ENCODE measurements at places on chromosomes 16 and 17.

- DNase-seq, result no peak
Observed at GRCh38 chr17:74962622-74963394, 9.8 kb downstream of the HID1 start.

- no peak for DNase-seq
Observed at GRCh38 chr16:13109171-13109570, 207.8 kb downstream of the SHISA9 start.

- DNase-seq, result peak; percentile 67
Observed at GRCh38 chr17:57999496-58000017, 7.5 kb downstream of the SRSF1 start.

DNA sequence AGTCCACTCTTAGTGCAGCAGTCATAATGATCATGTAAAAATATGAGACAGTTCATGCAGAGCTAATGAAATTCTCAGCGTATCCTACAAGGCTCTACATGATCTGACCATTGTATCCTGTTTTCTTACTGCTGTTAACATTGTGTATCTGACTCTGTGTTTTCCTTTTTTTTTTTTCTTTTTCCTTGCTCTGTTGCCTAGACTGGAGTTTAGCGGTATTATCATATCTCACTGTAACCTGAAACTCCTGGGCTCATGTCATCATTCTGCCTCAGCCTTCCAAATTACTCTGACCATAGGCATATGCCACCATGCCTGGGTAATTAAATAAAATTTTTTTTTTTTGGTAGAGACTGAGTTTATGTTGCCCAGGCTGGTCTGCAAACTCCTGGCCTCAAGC, 12.1 kb downstream of the DUS2 start:
- DNase-seq, result no peak

DNA sequence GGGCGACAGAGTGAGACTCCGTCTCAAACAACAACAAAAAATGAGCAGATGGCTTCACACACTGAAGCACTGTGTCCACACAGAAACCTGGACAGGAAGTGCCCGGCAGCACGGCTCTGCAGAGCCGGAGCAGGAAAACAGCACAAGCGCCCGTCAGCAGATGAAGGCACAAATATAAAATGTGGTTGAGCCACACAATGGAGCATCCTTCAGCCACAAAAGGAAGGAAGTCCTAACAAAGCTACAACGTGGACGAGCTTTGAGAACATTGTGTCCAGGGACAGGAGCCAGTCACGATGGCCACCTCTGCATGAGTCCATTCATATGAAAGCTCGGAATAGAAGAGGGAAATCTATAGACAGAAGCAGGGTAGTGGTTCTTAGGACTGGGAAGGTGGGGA, 15.7 kb downstream of the RHBDF2 start:
- peak; percentile 55 for DNase-seq

DNA sequence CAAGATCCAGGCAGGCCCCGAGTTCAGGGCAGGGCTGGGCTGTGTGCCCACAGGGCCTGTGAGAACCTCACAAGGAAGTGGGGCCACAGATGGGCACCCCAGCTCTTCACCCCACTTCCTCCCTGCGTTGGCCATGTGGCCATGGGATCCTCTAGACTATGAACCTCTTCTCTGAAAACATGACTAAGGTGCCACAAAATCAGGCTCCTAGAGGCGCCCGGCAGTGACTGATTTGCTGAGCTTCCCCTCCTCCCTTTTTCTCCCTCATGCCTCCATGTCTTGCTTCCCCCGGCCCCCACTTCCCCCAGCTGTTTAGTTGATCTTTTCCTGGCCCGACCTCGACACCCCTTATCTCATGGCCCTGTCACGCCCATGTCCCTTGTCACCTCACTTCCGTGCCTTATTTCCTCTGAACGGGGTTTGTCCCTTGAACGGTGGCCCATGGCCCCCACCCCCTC, 87.1 kb downstream of the KCNJ12 start:
- no peak for DNase-seq

DNA sequence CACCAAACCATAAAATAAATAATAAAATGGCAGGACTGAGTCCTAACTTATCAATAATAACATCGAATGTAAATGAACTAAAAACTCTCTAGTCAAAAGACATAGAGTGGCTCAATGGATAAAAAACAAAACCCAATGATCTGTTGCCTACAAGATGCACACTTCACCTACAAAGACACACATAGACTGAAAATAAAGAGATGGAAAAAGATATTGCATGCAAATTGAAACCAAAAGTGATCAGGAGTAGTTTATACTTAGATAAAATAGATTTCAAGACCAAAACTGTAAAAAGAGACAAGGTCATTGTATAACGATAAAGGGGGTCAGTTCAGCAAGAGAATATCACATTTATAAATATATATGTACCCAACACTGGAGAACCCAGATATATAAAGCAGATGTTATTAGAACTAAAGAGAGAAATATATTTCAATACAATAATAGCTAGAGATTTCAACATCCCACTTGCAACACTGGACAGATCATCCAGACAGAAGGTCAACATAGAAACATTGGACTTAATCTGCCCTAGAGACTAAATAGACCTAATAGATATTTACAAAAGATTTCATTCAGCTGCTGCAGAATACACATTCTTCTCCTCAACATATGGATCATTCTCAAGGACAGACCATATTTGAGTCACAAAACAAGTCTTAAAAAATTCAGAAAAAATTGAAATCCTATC, 29.8 kb downstream of the SLC47A2 start:
- DNase-seq, result no peak

- no peak for DNase-seq
Observed at GRCh38 chr16:59684911-59685310, 950.8 kb upstream of the GOT2 start.

Data from MM.1S (cell line).